ENCODE measurements at places on chromosomes 5 and 9.
A peak's percentile ranks its signal among the peaks of the same experiment; 100 is the strongest.

DNA sequence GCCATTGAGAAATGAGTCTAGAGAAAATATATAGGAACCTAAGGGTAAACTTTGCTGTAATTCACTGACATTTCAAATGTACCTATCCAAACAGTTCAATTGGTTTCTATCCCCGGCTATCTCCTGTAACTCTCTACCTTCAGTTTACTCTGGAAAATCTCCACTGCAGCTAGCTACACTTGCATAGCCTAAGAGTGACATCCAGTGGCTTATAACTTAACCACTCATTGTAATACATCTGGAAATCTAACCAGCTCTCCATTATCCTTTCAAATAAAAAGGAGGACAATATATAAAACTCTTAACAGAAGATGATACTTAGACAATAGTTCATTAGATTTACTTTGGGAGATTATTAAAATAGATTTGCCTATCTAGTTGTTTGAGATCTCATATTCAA is 35.3 kb upstream of the SPDL1 start:
- DNase-seq: peak; percentile 11

- DNase-seq: no peak
Measured at GRCh38 chr9:129071526-129072126, 9.3 kb upstream of the DOLPP1 start.

- no peak for DNase-seq
Measured at GRCh38 chr9:131728961-131729360, 10.9 kb downstream of the RAPGEF1 start.

DNA sequence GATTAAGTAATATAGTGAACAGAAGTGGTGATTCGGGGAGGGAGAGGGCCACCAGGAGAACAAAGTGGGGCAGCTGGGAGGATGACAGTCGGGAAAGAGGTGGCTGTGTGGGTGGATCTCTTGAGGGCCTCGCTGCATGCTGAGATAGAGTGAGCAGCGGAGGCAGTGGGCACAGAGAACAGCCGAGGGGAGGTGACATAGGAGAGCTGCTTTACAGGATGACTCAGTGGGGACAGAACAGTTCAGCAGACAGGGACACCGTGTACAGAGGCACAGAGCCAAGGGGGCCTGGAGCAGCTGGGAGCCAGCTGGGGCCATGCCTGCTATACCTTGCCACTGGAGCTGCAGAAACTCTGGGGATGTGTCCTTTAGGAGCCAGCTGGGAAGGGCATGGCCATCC is 273.9 kb downstream of the GADD45G start:
- no peak for DNase-seq

DNA sequence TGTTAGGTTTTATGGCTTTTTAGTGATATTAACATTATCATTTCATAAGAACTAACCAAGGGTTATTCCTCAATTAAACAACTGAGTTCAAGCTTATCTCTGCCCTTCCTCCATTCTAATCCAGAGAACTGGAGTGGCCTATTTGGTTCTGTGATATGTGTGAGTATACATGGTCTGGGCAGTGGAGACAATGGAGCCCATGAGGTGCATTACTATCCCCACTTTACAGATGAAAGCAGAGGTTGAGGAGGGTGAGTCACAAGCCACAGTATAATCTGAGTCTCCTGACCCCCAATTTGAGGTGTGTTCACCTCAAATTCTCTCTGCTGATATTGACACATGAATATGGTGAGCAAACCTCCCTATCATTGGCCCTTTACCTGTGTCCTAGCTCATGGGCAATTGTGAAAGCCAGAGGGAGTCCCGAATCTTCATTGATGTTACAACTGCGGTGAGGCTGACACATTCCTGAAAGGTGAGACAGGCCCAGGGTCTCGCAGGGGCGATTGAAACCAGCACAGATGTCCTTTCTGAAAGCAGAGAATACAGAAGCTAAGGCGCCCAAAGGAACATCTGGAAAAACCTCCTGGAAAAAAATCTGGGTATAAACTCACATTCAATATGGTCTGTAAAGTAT is 217.2 kb downstream of the TARS1 start:
- no peak for DNase-seq

GRCh38 chr5:139955053-139955605 is 88.0 kb downstream of the NRG2 start:
- DNase-seq: no peak

DNA sequence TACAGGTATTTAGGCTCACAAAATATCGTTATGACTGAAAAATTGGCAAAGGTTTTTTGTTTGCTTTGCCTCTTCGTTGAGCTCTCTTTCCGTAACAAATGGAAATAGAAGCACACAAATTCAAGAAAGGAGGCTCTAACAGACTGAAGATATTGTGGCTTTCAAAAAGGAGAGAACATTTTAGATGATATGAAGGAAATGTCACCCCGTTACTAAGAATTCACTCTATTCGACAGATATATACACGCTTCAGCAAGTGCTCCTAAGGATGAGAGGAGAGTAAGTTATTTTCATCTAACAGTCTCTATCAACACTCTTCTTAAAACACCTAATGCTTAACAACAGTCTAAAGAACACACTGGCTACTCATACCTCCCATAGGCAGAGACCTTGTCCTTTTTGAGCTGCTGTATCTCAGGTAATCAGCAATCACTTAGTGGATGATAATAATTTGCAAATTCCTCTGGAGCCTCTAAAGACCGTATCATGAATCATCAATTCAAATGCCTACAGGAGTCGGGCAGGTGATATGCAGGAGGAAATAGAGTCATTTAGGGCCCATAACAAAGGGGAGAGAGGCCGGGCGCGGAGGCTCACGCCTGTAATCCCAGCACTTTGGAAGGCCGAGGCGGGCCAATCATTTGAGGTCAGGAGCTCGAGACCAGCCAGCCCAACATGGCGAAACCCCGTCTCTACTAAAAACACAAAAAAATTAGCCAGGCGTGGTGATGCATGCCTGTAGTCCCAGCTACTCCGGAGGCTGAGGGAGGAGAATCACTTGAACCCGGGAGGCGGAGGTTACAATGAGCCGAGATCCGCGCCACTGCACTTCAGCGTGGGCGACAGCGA is 1.4 kb upstream of the HSDL2 start:
- DNase-seq: no peak

DNA sequence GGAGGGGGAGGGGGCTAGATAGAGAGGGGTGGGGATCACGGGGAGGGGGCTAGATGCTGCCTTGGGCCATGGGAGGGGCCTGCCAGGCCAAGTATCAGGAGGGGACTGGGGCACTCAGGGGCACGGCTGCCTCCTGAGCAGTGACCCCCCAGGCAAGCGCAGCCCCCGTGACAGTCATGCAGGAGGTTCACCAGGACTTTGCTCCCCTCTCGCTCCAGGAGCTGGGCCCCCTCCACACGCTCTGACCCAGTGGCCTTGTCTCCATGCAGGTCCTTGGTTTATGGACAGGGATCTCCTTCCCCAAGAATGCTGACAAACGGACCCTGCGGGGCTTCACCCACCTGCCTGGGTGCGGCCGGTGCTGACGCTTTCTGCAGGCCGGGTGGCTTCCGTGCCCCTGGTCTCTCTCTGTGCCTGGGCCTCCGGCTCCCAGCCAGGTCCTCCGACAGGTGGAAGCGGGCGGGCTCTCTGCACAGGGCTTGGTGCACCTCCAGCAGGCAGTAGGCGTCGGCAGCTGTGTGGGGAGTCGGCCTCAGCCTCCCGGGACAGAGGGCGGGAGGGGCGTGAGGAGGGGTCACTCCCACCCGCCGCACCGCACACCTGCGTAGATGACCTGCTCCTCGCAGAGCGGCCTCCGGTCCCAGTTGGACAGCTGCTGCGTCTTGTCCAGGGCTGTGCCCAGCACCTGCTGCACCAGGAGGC is 46.8 kb upstream of the NRARP start:
- DNase-seq: no peak

DNA sequence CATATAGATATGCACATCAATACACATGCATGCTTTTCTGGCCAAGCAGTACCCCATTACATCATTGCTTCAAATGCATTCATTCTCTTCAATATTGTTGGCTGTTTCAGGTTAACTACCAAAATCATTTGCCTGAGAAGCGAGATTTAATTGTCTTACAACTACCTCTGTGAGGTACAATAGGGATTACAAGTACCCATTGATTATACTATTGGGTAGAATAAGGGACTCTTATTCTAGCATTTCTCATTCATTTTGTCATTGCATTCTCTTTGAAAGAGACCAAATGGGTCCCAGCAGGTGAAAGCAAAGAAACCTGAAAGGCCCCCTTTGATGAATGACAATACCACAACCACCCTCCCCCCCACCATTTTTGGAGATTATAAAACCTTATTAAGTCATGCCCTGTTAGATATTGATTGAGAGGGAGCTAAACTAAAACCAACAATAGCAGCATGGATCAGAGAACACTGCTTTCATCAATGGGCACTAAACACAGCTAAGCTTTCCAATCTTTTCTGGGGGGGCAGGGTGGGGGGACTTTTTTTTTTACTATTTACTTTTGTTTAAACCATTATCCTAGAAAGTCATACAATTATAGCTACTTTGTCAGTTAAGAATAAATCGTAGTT is 375.0 kb upstream of the CCNH start:
- no peak for DNase-seq

DNA sequence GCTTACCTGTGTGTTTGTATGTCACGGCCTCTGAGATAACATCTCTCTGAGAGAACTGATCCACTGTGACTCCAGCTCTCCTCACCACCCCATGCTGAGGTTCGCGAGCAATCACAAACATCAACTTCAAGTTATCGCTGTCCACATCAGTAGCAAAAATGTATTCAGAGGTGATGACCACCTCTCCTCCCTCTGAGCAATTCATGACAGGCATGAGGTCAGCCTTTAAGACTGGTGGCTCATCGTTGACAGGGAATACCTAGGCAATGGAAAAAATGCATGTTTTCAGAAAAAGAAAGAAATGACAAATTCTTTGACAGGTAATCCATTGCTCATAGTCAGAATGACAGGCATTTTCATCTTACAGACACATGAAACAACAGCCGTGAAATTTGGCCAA is 90.3 kb upstream of the CER1 start:
- no peak for DNase-seq

DNA sequence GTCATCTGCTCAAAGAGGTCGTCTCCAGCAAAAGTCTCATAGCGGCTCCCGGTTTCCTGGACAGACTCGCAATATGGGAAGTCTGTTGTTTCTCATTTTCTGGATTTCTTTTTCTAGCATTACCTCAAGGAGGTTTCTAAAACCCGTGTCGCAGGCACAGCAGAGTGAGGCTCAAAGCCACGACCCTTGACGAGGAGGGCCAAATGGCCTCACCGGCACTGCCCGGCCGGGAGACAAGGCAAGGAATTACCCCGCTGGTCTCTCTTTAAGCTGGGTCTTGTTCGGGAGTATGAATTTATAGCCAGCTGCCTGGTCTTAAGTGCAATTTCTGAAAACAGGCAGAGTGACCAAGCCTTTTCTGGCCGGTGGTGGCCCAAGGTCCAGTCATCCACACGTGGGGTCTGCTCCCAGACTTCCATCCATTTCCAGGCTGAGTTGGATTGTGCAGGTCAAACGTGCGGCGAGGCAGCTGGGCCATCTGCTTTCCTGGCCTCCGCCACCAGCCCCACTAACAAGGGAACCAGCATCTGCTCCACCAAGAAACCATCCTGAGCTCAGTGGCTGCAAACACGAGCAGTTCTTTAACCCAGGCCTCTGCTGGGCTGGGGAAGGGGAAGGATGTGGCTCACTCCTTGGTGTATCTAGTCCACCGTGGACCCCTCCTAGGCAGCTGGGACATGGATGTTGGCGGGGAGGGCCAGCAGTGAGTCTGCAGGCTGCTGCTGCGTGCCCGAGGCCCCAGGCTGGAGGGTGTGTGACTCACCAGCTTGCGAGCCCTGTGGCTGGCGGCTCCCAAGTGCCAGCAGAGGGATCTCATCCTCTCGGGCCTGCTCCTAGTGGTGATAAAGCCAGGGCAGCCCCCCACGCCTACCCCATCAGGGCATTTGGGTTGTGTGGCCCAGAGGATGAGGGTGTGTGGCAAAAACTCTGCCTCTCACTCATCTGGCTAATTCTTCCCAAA is 55.6 kb upstream of the COL5A1 start:
- DNase-seq: no peak

GRCh38 chr9:94649100-94649819 is 9.9 kb upstream of the FBP1 start:
- DNase-seq: no peak

DNA sequence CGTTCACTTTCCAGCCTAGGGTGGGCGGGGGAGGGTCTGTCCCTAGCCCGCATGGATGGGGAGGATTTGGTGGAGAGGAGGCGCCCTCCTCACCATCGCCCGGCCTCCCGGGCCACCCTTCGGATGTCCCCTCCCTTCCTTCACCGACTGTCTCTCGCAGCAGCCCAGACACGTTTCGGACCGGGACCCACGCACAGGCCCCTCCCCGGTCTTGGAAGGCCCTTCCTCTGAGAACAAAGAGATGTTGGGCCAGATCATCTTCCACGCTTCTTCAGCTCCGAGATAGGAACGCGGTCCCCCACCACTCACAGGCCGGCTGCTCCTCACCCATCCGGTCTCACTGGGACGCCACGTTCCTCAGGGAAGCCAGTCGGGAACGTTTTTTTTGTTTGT is 640 bp upstream of the DPM2 start:
- DNase-seq: no peak

GRCh38 chr5:157529002-157529401 is 46.6 kb downstream of the ADAM19 start:
- no peak for DNase-seq

- DNase-seq: no peak
Measured at GRCh38 chr9:73531051-73531532, 379.4 kb downstream of the ANXA1 start.

DNA sequence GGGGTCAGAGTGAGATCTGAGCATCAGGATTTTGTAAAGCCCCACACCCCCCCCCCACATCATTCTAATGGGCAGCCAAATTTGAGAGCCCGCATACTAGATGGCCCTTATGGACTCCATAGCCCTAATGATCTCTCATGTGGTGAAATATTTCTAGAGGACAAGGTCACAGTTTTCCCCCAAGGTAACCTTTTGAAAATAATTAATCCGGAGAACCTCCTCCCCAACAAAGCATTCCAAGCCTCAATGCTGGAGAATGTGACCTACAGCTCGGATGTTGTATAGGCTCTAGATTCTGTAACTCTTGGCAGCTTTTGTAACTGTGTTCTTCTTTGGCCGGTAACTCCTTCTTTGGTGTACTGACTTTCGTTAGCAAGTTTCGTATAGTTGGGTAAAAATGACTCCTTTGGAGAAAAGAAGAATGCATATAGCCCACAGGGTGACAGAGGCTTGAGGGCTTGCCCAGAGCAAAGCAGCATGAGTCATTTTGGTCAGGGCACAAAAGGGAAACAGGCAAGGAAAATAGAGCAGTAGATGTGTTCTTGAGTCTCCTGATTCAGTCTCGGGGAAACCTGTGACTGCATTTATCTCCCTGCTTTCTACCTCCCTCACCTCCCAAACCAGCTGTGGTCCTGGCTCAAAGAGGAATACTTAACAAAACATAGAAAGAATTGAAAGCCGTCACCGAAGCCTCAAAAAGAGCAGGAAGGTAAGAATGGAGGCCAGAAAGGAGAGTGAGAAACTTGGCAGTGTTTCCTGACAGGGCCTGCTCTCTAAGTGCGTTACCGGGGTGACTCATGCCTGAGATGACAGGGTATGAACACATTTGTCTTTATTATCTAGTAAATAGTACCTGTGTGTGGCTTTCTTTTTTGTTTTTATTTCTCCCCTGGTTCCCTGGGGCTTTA is 6.6 kb upstream of the XPA start:
- DNase-seq: peak; percentile 45

All from pulmonary artery endothelial cell (primary cell).